Breast epithelium (tissue), 4 donors: ENCODE measurements at places on chromosomes 12 and 14. TPM values are rescaled to one million over a fixed set of nuclear protein-coding genes. Genes with fewer than 3 reads are reported as not detected.

Gene ZNF140
- total RNA-seq, result 22.3 TPM

Gene PMEL
- 18.7 TPM for total RNA-seq

Gene PPFIA2
- 3.8 TPM for total RNA-seq

Gene TMEM229B
- total RNA-seq, result 6.0 TPM

Gene VSX2
- total RNA-seq, result not detected

Gene PDE3A
- total RNA-seq, result 11.5 TPM

Gene OVCH1
- 0.64 TPM for total RNA-seq

GRCh38 chr12:1880876-1881275 lies 37.6 kb downstream of the CACNA2D4 start:
- DNase-seq, result no peak

DNA sequence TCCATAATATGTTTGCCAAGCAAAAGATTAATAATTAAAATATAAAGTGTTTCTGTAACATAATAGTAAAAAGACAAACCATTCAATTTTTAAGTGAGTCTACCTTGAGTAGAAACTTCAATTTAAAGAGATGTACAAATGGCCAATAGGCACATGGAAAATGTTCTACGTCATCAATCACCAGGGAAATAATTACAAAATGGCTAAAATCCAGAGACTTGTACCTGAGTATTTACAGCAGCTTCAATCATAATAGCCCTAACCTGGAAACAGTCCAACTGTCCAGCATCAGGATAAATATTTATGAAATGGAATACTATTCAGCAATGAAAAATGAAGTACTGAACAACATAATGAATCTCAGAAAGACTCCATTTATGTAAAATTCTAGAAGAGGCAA lies 95.5 kb upstream of the FAR2 start:
- DNase-seq, result no peak

- no peak for DNase-seq
Measured at GRCh38 chr14:68893566-68893965, 85.5 kb downstream of the ACTN1 start.

- DNase-seq, result no peak
Measured at GRCh38 chr12:25781232-25781631, 177.2 kb upstream of the RASSF8 start.

- DNase-seq, result no peak
Measured at GRCh38 chr12:80400571-80400991, 43.5 kb upstream of the PTPRQ start.

DNA sequence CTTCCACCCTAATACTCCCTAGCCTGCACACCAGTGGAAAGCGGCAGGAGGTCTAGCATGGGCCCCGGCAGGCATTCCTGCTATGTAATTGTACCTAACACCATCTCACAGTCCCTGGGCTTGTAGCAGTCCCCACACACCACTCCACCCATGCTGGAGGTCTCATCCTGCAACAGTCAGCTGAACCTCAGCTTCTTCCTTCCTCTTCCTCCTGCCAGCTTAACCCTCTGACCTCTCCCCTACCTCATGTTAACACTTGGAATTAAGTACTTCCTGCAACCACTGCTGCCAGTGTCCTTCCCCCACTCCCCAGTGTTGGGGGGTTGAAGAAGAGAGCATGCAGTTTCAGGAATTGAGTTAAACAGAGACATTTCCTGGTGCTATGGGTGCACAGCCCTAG lies 7.6 kb downstream of the ADCY4 start:
- no peak for DNase-seq

GRCh38 chr14:50813544-50813863 lies 17.5 kb downstream of the NIN start:
- no peak for DNase-seq

- DNase-seq, result no peak
Measured at GRCh38 chr12:43407816-43408645, 144.0 kb downstream of the ADAMTS20 start.

- DNase-seq, result no peak
Measured at GRCh38 chr12:111532751-111533150, 66.4 kb downstream of the ATXN2 start.

DNA sequence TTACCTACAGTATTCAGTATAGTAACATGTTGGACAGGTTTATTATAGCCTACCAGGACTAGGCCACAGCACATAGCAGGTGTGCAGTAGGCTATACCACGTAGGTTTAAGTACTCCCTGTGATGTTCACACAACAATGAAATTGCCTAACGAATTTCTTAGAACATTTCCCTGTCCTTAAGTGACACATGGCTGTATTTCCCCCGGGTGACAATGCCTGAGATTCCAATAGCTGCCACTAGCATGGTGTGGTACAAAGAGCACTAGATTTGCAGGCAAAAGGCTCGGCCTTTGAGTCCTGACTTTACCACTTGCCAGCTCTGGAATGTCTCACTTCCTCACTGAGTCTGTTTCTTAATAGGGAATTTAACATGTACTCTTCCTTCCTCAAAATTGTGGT lies 19.7 kb downstream of the PTPN21 start:
- no peak for DNase-seq

GRCh38 chr12:132724506-132725241 lies 14.0 kb downstream of the PGAM5 start:
- DNase-seq, result no peak

DNA sequence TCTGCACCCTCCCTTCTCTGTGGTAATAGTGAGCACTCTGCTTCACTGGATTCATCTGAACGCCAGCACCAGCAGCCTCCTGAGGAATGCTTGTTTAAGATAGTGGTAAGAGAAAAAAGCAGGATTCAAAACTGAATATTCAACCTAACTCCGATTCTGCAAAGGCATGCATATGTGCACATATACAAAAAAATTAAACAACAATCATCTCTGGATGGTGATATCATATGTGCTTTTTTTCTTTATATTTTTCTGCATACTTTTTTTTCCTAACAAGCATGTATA lies 9.8 kb downstream of the TMEM229B start:
- DNase-seq, result no peak

DNA sequence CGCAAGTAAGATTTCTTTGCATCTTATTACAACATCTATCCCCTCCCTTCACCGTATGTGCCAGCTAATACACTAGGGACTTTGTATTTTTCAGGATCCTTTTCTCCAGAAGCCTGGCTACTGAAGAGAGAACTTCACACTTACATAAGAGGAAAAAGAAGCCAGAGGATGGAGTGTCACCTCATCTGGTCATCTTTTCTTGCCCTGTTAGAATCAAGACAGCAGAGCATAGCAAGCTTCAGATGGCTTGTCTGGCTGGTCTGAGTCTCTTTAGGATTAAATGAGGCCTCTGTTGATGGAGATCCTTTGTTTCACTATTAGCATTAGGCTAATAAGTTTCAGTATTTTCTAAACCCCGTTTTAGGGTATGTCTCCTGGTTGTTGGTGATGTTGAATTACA lies 14.4 kb upstream of the AACS start:
- no peak for DNase-seq
